ENCODE measurements at places on chromosomes 2 and 18. TPM values are rescaled to one million over a fixed set of nuclear protein-coding genes. Genes with fewer than 3 reads are reported as not detected.

DNA sequence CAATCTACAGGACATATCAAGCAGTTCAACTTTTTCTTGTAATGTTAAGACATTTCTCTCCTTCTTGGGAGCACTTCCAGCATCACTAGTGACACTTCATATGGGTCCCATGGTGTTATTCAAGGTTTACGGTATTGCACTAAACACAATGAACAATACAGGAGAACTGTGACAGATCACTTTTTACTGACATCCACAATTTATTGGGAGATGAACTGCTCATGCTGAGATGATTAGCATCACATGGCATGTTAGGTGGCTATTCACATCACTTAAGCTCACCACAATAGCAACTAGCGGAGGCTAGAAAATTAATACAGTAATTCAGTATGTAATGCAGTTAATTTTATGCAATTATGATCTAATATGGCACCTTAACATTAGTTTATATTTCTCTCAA is 264.4 kb downstream of the ERBB4 start:
- no peak overlapping the region for H3K4me3 ChIP-seq
- no peaks in the 10 kb centered on the region for H3K4me1 ChIP-seq
- DNase-seq, result no peak
- H3K27ac ChIP-seq, result no peak overlapping the region
- H3K27me3 ChIP-seq, result no peaks in the 10 kb centered on the region

- H3K4me1 ChIP-seq, result no peaks in the 10 kb centered on the region
- H3K36me3 ChIP-seq, result no peaks in the 10 kb centered on the region
- DNase-seq, result no peak
Observed at GRCh38 chr2:7886666-7887065, 795.2 kb upstream of the ID2 start.

- H3K4me1 ChIP-seq, result peaks cover 24% of the 10 kb centered on the region
- peaks cover 15% of the 10 kb centered on the region for H3K27me3 ChIP-seq
- DNase-seq, result no peak
- H3K36me3 ChIP-seq, result no peaks in the 10 kb centered on the region
Observed at GRCh38 chr2:19865151-19865550, 36.6 kb downstream of the TTC32 start.

ZSWIM2 gene
- polyA plus RNA-seq, result not detected

IL18RAP gene
- not detected for polyA plus RNA-seq

DNA sequence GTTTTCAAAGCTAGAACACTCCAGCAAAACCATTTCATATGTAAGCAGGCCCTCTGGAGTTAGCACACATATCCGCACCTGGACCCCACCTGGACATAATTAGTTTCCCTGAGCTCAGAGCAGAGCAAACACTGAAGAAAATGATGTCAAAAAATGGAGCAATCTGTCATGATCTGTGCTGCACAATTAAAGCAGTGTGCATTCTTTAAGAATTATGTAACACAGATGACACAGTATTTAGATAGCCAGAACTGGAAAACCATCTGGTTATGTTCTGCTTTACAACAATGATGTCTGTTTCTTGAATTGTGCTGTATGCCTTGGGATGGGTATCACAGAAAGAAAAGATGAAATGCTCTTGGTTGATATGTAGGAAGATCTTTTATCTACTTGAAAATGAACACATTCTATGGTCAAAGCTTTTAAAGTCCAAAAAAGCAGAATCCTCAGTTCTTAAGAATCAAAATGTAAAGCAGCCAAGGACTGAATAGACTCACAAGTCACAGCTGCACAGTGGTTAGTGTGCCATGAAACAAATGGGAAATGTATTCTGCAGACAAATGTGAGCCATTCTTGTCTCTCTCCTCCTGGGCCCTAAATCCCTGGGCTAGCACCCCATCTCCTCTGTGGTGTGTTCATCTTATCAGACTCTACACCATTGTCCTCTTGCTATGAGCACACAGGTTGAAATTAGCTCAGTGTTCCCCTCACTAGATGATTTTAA is 36.8 kb downstream of the HRH4 start:
- no peak for DNase-seq
- no peaks in the 10 kb centered on the region for H3K36me3 ChIP-seq
- H3K27me3 ChIP-seq, result peaks cover 5% of the 10 kb centered on the region
- no peak overlapping the region for H3K4me3 ChIP-seq
- peaks cover 6% of the 10 kb centered on the region for H3K4me1 ChIP-seq

DNA sequence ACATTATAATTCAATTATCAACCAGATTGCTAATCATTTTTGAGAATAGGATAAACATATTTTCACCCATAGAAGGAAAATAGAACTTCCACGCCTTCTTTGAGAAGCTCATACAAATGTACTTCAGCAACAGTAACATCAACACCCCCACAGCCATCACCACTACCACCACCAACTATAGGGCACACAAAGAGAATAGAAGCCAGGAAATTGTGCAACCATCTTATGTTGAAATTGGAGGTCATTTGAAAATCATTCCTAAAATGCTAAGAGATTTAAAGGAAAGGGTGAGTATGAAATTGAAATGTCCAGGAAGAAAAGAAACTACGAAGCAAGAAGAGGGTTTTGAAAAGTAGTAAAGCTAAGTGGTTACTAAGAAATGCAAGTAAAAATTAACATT is 563.4 kb downstream of the ZNF804A start:
- no peaks in the 10 kb centered on the region for H3K27me3 ChIP-seq
- no peaks in the 10 kb centered on the region for H3K4me1 ChIP-seq
- no peak overlapping the region for H3K27ac ChIP-seq
- no peak for DNase-seq
- no peaks in the 10 kb centered on the region for H3K36me3 ChIP-seq

DNA sequence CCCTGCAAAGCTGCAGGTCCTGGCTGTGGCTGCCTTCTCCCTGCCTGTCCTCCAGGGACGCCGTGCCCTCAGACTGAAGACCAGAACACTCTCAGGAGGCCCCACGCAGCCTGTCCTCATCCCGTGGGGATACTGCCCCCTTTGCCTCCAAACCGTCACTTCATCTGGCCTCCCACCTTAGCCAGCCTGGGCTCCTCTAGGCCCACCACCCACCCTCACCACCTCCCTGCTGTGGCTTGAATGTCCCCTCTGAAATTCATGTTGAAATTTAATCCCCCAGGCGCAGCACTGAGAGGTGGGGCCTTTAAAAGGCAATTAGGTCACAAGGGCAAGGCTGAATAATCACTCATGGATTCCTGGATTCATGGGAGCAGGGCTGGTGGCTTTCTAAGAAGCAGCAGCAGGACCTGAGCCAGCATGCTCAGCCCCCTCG is 198.2 kb downstream of the SEPTIN10 start:
- peaks cover 2% of the 10 kb centered on the region for H3K4me1 ChIP-seq
- H3K27ac ChIP-seq, result no peak overlapping the region
- no peaks in the 10 kb centered on the region for H3K27me3 ChIP-seq
- H3K36me3 ChIP-seq, result no peaks in the 10 kb centered on the region
- no peak overlapping the region for H3K4me3 ChIP-seq

All from naive B cell (primary cell).